ENCODE measurements at places on chromosomes 5 and 9.

GRCh38 chr5:125049721-125050702 is 303.6 kb upstream of the ZNF608 start:
- no peak for DNase-seq

- DNase-seq: no peak
Measured at GRCh38 chr9:136958898-136959850, 7.1 kb downstream of the LCN12 start.

GRCh38 chr9:107176436-107177151 is 106.5 kb upstream of the RAD23B start:
- no peak for DNase-seq

DNA sequence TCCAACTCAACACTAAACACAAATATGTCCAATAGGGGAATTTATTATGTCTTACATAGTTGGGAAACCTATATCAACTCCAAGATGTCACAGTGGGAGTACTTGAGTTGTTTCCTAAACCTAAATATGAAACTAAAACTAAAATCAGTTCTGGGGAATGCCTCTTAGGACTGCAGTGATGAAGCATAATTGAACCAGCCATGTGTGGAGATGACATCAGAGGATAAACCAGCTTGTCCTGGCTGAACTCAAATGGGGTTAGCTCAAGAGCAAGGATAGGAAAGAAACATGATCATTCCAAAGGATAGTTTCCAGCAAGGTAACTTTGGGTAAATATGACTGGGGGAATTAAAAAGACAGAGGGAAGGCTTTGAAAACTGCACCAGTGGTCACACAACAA is 88.9 kb upstream of the PLPPR1 start:
- DNase-seq: no peak

DNA sequence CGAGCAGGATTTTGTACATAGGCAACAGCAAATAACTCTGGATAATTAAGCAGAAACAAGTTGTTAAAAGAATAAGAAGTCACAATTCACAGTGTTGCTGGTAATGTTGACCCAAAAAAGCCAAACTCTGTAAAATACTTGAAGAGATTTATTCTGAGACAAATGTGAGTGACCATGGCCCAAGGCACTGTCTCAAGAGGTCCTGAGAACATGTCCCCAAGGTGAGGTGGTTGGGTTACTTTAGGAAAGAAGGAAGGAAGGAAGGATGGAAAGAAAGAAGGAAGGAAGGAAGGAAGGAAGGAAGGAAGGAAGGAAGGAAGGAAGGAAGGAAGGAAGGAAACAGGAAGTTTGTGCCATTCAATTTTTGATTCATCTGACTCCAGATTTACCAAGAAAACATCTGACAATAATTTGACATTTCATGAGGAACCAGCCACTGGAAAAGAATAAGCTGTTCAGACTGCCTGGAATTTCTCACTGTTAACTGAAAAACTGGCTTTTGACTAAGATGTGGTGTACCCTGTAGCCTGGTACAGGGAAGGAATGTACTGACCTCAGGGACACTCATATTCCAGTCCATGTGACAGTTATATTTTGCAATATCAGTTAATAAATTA is 295.9 kb upstream of the TNC start:
- DNase-seq: no peak

GRCh38 chr9:136399176-136400037 is 563 bp downstream of the SNAPC4 start:
- no peak for DNase-seq

GRCh38 chr5:407051-407450 is 35.9 kb upstream of the EXOC3 start:
- DNase-seq: no peak

- no peak for DNase-seq
Measured at GRCh38 chr9:133461975-133462374, 2.2 kb downstream of the CACFD1 start.

GRCh38 chr5:139660923-139661814 is 13.0 kb downstream of the CXXC5 start:
- DNase-seq: peak; percentile 86

DNA sequence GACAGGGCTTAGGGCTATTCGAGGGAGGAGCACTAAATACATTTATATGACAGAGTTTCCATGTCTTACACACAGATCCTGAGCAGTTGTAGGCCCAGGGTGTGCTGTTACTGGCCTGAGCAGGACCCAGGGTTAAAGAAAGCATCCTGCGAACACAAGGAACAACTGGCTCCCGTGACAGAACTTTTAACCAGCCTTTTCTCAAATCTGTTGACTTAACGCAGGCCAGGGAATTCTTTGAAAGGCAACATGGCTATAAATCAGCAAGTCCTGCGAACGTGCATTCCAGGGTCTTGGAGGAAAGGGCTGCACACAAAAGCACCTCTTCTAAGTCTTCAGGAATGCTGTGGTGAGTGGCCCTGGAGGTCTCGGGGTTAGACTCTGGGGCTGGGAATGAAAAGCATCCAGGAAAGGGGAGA is 45.2 kb upstream of the ANKRD55 start:
- DNase-seq: peak; percentile 50

GRCh38 chr9:136095070-136096058 is at the start of gene NACC2:
Gene NACC2 (minus strand): TSS chr9:136095289. CDS start chr9:136050521, 44,768 bp downstream.
- DNase-seq: peak; percentile 71

- DNase-seq: no peak
Measured at GRCh38 chr5:122420537-122421236, 108.7 kb downstream of the SNCAIP start.
